ENCODE measurements at places on chromosomes 12 and 14. TPM values are rescaled to one million over a fixed set of nuclear protein-coding genes. Genes with fewer than 3 reads are reported as not detected.
A peak's percentile ranks its signal among the peaks of the same experiment; 100 is the strongest.

GRCh38 chr14:65002586-65003210, 16.0 kb downstream of the FNTB start:
- DNase-seq: no peak

GRCh38 chr12:128859311-128859710, 6.0 kb downstream of the GLT1D1 start:
- no peak for DNase-seq

DNA sequence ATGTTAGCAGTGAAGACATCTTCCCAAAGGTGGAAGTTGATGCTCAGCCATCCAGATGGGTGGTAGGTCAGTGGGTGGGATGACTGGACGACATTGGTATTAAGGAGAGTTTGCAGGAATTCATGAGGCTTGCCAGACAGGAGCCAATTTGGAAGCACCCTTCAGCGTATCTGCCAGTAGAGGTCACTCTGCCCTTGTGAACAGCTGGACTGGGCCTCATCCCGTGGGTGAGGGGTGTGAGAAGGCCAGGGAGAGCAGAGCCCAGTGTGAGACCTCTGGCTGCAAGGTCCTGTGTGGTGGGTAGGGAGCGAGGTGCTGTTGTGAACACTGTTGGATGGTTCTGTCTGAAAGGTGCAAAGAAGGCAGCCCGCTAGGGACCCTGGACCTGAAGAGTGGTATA, 37.7 kb downstream of the SLC5A8 start:
- no peak for DNase-seq

GRCh38 chr12:43015090-43015737, 425.7 kb upstream of the PRICKLE1 start:
- DNase-seq: no peak

GRCh38 chr12:111846016-111846415, 4.0 kb downstream of the MAPKAPK5 start:
- no peak for DNase-seq

DNA sequence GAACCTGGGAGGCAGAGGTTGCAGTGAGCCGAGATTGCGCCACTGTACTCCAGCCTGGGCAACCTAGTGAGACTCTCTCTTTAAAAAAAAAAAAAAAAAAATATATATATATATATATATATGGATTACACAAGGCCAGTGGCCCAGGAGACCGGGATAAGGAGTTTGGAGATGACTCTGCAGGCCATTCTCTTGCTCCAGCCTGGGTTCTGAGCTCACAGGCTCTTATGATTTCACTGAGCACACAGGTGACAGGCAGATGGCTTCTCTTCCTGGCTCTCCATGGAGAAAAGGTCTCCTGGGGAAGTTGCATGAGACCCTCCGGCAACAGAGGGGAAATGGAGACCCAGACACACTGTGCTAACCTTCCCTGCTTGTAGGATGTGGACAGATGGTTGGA, 98.7 kb upstream of the VASH1 start:
- no peak for DNase-seq

- no peak for DNase-seq
These were observed 17.9 kb upstream of the DCAF5 start for GRCh38 chr14:69170839-69171238.

DNA sequence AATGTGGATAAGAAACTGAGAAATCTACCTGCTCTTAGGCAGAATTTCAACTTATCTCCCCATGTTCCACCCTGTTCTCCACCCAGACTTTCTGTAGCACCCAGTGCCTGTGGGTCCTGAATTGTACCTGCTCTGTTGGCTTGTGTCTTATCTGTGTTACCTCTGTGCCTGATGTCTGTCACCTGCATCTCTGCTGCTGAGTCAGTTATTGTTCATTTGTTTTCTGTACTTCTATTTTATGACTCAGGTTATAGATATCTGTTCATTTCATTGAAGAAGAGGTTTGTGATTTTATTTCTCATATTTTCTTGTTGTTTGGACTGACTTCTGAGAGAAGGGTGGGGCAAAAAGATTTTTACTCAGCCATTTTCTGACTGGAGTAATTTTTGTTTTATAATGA, 11.7 kb downstream of the SOCS4 start:
- DNase-seq: no peak

DNA sequence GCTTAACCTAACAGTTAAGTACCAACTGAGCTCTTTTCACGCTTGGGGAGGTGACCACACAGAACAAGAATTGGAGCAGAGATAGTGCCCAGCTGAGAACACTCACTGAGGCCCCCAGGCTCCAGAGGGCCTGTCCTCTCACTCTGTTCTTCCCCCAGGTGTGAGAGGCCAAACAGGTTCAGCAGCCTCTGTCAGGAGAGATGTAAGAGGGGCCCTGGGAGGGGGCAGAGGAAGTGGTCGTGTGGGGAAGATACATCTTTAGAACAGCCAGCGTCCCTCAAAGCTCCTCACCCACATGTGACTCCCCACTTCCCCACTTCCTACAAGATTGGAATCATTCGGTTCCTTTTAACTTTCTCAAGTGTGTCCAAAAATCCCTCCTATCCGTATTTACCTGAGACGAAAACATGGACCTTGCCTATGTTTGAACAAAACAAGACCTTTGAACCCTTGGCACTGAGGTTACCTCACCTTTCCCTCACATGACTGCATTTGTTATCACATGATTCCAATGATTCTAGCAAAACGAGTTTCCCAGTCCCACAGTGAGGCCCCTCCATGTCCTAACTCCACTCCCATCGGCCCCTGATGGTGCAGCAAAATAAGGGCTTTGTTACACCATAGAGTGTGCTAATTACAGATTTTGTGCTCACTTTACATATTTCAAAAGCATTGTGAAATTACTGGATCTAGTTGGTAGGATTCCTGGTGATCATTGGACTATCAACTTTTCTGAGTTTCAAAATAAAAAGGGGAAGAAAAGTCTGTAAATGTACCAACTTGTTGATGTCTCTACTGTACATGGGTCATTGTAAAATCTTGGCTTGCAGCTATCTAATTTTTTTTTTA, 40.0 kb upstream of the PAPOLA start:
- DNase-seq: peak; percentile 21

- peak; percentile 80 for DNase-seq
These were observed 66.7 kb downstream of the RESF1 start for GRCh38 chr12:32025906-32026305.

GRCh38 chr14:23492618-23493272, 23.2 kb downstream of the NGDN start:
- DNase-seq: no peak

DNA sequence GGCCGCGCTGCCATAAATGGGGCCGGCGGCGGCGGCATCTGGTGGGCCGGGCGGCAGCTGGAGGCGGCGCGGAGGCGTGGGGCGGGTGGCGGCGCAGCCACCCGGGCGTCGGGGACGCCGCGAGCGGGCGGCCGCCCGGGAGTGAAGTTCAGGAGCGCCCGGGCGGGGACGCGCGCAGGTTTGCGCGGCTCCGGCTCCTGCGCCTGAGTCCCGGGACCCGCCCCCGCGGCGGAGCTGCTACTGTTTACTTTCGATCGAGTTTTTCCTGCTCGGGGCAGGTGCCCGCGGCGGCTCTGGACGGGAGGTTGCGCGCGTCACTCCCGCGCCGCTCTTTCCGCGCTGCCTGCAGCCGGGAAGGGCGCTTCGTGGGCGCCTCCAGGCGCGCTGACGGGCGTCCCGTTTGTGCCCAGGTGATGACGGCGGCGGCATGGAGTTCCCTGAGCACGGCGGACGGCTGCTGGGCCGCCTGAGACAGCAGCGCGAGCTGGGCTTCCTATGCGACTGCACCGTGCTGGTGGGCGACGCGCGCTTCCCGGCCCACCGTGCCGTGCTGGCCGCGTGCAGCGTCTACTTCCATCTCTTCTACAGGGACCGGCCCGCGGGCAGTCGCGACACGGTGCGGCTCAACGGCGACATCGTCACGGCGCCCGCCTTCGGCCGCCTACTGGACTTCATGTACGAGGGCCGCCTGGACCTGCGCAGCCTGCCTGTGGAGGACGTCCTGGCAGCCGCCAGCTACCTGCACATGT, at the start of gene ZBTB42:
Gene ZBTB42 (plus strand): TSS at position 331 of the 749 bp plus-strand sequence. CDS start 97 bp downstream, at position 428.
- DNase-seq: peak; percentile 80

DNA sequence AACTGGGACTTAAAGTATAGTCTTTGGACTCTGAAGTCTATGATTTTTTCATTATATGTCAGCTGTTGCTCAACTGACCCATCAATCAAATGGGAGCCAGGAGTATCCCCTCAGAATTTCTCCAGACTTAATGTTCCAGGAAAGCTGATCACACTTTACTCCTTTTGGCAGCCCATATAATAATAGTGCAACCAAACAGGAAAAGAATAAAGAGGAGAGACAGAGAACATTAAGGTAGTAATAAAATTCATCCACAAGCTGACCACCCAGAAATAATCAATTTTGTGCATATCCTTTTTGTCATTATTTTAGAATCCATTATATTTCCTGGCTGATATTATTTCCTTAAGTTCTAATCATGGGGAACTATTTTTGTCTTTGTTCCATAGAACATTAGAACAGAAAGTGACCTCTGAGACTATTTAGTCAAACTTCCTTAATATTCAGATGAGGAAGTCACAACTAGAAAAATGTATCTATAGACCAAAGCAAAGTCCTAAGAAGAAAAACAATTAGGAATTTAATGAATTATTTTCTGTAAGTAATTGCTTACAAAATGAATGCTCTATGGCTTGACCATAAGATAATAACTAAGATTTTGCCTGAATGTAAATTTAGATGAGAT, 238.1 kb upstream of the SEL1L start:
- no peak for DNase-seq

GRCh38 chr14:91358654-91359220, 58.9 kb downstream of the CCDC88C start:
- DNase-seq: no peak

DNA sequence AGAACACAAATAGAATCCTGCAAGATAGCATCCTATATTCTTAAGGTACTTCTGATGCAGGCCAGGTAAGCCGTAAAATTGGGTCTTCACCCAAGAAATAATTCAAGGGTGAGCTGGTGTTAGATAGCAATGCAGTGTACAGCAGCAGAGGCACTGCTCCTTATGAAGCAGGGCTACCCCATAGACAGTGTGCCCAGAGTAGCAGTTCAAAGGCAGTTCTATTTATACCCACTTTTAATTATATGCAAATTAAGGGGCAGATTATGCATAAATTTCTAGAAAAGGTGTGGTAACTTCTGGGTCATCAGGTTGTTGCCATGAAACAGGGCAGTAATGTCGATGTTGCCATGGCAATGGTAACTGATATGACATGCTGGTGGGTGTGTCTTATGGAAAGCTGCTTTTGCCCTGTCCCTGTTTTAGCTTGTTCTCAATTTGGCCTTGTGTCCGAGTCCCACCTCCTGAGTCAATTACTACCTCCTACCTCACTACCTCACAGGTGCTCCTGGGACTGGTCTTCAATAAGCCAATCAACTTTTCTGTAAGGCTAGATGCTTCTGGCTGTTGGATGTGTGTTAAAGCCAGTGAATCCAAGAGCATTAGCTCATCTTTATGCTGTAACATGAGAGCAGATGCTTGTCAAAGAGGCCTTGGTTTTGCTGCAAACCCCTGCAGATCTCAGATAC, 61.0 kb downstream of the PPM1A start:
- no peak for DNase-seq

- peak; percentile 48 for DNase-seq
These were observed 189.6 kb downstream of the DUSP6 start for GRCh38 chr12:89162589-89163261.

- no peak for DNase-seq
These were observed 206.0 kb downstream of the MYRFL start for GRCh38 chr12:70031046-70031445.

- no peak for DNase-seq
These were observed 32.4 kb downstream of the STXBP6 start for GRCh38 chr14:25017562-25017961.

DNA sequence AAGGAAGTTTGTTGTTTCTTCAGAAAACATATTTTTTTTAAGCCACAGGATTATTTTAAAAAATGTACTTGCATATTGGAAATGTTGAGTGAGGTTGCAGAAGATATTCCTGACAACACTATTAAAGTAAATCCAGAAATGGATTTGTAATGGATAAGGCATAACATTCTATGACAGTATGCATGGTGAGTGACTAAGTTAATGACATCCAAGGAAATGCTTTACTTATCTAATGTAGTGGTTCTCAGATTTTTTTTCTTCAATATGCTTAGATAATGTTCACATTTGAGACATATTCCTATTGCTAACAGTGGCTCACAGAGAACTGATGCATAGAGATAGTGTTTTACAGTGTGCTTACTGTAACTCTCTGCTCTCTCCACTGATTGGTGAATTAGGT, 49.4 kb downstream of the ZDHHC17 start:
- no peak for DNase-seq

DNA sequence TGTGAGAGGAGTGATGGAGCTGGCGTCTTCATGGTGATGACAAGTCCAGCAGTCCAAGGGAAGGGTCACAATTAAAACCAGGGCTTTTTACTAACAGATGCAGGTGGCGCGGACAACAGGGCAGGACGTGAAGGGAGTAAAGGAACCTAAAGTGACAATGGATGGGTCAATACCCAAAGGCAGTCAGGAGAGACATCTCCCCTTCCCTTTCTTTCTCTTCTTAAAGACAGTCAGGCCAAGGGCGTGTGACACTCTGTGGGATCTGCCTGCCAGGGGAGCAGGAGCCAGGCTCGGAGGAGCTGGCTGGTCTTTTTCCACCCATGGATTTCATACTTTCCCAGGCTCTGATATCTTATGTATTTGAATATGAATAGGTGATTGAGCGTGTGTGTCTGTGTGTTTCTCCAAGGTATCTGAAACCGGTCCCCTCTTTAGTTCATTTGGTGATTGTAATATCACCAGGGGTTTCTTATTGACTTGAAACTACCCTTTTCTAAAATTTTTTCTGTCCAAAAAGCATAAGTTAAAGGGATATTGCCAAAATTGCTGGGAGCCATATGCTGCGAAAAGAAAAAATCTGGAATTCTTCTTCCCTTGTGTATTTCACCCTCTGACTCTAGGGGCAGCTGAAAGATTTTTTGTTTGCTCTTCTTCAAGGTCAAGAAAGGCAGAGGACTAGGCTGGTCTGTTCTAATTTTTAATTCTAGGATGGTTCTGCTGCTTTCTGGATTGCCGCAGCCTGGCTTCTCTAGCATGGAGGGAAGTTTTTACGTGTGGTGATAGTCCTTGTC, 61.8 kb downstream of the FBXL14 start:
- no peak for DNase-seq

- DNase-seq: no peak
These were observed 12.0 kb downstream of the SLC15A4 start for GRCh38 chr12:128811806-128812205.

- no peak for DNase-seq
These were observed 120.0 kb downstream of the RBM19 start for GRCh38 chr12:113845900-113846674.

CCDC197 gene
- total RNA-seq: not detected

TEX22 gene
- total RNA-seq: 1.9 TPM

AKAP5 gene
- 2.1 TPM for total RNA-seq

CEP170B gene
- 2.7 TPM for total RNA-seq

WDR89 gene
- 21.8 TPM for total RNA-seq

GPR84 gene
- 0.32 TPM for total RNA-seq

AICDA gene
- total RNA-seq: not detected
